ENCODE measurements at places on chromosomes 6 and 20. TPM values are rescaled to one million over a fixed set of nuclear protein-coding genes. Genes with fewer than 3 reads are reported as not detected.

OLIG3 gene
- not detected for total RNA-seq

OGFRL1 gene
- 12.0 TPM for total RNA-seq

VSX1 gene
- total RNA-seq = not detected

AIF1 gene
- total RNA-seq = 8.3 TPM

OR2H2 gene
- total RNA-seq = not detected

LY6G6C gene
- total RNA-seq = not detected

SMPD2 gene
- 5.5 TPM for total RNA-seq

GRCh38 chr6:16286151-16286522 is 47.8 kb downstream of the GMPR start:
- no peak for DNase-seq

GRCh38 chr20:59157531-59157930 is 6.1 kb upstream of the ZNF831 start:
- no peak for DNase-seq

- DNase-seq = no peak
Observed at GRCh38 chr6:138007014-138007472, 100.2 kb downstream of the PERP start.

GRCh38 chr6:166627875-166628801 is 1.1 kb upstream of the RPS6KA2 start:
- DNase-seq = peak; percentile 86

DNA sequence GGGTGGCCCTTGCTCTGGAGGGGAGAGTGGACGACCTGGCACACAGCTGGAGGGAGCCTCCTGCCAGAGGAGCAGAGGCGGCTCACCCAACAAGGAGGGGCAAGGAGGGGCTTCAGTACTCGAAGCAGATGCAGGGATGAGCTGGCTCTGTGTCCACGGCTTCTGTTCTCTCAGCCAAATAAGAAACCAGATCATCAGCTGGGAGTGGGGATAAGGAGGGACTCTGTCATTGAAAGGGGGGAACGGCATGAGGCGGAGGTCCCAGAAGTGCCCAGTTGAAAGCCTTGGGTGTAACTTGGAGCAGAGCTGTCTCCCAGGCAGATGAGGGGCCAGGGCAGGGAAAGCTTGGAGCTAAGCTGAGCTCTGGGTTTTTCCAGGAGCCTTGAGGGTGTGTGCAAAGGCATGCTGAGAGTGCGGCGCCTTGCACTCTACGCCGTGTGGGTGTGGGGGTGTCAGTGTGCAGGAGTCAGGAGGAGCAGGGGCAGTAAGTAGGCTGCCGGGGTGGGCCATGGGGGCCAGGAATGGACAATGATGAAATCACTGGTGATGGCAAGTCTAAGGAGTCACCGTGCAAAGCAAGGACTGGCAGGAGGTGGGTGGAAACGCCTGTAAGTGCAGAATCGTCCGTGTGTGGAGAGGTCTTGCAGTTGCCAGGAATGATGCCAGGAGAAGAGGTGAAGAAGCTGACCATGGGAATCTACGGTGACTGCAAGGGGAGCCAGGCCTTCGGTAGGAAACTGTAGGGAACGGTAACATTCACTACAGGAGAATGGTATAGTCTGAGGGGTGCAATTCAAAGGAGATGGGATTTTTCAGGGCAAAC is 85.4 kb upstream of the FOXQ1 start:
- no peak for DNase-seq

DNA sequence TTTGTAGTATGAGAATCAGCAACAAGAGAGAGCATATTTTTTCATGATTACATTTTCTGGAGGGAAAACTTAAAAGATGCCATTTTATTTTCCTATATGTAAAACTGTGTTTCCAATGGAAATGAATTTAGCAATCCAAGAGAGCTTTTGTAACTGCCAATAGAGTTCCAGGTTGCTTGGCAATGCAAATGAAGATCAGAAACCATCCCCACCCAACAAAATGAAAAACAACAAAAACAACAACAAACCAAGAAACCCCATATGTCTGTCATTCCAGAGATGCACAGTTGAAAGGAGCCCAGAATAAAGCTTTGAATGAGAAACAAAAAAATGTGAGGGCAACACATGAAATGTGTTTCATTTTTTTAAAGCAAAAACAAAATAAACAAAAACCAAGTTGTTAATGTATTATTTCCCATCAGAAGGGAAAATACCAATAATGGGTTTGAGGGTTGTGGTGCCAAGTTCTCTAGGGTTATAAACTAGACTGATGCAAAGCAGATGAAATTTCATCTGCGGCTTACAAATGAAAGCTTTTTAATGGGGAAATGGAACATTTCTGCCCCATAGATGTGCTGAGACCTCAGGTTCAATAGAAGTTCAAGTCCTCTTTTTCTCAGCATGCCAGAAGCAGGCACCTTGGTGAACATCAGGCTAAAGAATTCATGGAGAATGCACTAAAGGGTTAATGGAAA is 121.5 kb upstream of the MCHR2 start:
- DNase-seq = no peak

GRCh38 chr6:753486-753885 is 60.5 kb upstream of the EXOC2 start:
- DNase-seq = no peak

DNA sequence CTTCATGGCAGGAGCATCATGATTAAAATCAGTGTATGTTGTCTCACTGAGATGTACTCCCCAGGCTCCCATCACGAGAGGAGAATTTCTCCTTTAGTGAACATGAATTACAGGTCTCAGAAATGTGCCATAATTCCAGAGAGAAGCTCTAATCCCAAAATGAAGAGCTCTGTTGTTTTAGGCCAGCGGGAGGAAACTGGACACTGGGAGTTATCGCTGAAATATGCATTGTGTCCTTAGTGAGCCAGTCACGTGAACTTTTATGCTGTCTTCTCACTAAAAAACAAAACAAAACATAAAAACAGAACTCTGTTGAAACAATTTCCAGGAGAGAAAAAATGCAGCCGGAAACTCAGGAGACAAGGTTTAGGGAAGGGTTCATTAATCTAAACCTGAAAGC is 315.7 kb upstream of the NT5E start:
- DNase-seq = no peak

DNA sequence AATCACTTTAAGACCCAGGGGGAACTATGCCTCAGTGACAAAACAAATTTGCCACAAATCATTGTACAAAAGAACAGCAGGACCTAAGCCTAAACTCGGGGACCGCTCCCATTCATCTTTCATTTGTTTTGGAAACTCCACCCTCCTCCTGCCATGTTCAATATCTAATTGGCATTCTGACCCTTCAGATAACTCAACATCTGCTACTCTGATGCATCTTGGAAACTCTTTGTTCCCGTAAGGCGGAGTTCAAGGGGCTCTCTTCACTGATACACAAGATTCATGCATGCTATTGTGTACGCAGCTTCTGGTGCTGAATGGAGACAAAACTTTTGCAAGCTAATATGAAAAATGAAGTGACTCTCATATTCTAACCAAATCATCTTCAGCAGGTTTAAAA is 187.6 kb downstream of the ZFP64 start:
- no peak for DNase-seq

DNA sequence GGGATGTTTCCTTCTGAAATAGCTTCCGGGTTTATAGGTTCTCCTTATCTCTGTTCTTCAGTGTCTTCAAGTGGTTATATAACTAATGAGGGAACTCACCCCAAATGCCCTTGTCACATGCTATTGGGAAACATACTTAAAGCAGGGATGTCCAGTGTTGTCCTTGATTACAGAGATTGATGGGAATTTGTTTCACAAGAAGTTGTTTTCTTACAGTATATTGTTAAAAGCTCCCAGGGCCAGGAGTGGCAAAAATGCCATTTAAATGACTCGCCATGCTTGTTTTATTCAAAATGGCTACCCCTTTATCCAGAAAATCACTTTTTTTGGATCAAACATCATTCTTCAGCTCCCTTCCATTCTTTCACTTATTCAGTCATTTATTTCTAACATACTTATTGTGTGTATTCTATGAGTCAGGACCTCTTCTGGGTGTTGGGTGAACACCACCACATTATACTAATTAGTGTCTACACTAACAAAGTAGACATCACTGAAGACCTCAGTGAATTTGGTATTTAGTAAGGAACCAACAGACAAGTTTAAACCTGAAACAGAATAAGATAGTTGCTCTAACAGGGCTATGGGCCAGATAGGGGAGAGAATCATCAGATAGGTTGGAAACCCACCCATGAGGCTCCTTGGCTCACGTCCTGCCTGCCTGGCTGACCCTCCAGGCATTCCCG is 791.1 kb downstream of the MAFB start:
- DNase-seq = no peak
